ENCODE measurements at places on chromosomes 5 and 9.

DNA sequence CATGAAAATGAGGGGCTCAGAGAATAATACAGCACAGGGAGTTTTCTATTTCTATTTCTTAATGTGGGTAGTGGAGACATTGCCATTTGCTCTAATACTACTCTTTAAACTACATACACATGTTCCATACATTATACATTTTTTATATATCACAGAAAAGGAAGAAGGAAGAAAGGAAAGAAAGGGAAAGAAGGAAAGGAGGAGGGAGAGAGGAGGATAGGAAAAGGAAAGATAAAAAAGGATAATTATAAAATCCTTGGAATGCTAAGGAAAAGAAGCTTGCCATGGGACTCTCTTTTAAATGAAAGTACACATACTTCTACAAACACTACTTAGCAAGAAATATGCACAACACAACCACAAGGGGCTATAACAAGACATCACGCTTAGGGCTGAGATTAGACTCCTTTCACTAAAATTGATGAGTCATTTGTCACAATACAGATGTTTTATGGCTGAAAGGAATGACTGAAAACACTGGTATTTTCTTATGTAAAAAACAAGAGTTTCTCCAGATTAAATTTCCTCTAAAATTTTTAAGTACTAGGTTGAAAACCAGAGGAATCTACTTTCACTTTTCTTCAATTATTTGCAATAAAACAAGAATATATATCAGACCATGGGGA lies 219.8 kb downstream of the ARL15 start:
- DNase-seq: no peak

GRCh38 chr9:16417749-16418148 lies 452.7 kb downstream of the BNC2 start:
- DNase-seq: no peak

DNA sequence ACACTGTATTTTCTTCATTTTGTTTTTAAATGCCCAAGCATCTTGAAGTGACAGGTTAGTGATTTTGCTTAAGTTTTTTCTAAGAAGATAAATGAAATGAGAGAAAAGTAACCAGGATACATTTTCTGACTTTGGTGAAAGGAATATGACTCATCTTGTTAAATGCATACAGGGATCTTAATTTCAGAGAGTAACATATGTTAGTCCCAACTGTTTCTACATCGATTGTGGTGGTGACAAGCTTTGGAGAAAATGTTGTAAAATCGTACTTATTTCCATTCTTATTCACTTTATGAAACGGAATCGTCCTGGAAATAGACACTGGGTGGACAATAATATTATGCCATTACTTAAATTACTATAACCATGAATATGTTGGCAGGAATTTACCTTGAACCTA lies 107.5 kb downstream of the KCNN2 start:
- no peak for DNase-seq

GRCh38 chr5:134100283-134101091 lies 14.0 kb upstream of the TCF7 start:
- peak; percentile 81 for DNase-seq

- no peak for DNase-seq
These were observed 138.3 kb downstream of the CDK5RAP2 start for GRCh38 chr9:120441426-120442307.

- DNase-seq: no peak
These were observed 31.6 kb downstream of the NUP188 start for GRCh38 chr9:128979111-128979510.

DNA sequence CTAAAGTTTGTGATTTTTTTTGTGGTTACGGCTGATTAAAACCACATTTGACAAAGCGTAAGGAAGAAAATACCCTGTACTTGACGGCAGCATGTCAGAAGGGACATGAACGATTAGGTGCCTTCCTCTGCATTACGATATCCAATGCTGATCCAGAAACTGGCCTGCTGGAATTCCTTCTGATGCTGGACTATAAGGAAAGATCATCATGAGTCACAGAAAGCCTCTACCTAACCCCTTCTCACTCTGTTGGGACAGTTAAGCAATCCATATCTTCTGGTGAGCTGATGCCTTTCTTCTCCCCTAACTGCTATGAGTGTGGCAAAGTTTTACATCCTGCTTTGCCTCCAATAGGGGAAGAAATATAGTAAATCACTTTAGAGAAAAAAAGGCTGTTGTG lies 78.4 kb upstream of the PAPPA start:
- no peak for DNase-seq

DNA sequence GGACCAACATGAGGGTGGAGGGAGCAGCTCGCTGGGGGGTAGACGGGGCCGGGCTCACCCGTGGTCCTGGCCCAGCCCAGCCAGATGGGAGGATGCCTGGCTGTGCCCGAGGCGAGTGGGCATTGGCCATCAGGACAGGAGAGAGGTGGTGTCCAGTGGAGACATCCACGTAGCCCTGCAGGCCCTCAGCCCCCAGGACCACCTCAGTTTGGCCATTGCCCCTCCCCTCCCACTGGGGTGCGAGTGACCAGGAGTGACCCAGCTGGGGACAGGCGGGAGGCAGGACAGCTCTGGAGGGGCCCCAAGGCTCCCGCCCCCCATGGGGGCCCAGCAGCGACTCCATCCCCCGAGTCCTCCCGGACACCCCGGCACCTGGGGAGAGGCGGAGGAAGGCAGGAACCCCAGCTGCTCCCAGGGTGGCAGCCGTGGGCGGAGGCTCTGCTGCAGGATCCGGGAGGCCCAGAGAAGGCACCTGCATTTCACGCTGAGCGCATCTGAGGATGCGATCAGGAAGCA lies 8.3 kb downstream of the NOXA1 start:
- DNase-seq: no peak

GRCh38 chr5:143879646-143880045 lies 67.7 kb downstream of the HMHB1 start:
- DNase-seq: no peak

GRCh38 chr5:11027660-11028059 lies 266.6 kb upstream of the DAP start:
- no peak for DNase-seq

DNA sequence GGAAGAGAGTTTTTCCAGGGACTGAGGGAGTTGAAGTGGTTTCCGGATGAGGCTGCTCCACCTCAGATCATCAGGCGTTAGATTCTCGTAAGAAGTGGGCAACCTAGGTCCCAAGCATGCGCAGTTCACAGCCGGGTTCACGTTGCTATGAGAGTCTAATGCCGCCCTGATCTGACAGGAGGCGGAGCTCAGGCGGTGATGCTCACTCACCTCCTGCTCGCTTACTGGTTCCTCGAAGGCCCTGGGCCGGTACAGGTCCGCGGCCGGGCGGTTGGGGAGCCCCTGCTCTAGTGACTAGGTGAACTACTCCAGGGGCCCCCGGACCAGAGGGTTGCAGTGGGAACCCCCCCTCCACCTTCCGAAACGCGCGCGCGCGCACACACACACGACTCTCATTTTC lies 997 bp upstream of the RNF130 start:
- DNase-seq: no peak

- no peak for DNase-seq
These were observed 56.0 kb downstream of the NIPAL4 start for GRCh38 chr5:157516006-157516405.

- DNase-seq: no peak
These were observed 22.8 kb upstream of the RGMB start for GRCh38 chr5:98750693-98751092.

DNA sequence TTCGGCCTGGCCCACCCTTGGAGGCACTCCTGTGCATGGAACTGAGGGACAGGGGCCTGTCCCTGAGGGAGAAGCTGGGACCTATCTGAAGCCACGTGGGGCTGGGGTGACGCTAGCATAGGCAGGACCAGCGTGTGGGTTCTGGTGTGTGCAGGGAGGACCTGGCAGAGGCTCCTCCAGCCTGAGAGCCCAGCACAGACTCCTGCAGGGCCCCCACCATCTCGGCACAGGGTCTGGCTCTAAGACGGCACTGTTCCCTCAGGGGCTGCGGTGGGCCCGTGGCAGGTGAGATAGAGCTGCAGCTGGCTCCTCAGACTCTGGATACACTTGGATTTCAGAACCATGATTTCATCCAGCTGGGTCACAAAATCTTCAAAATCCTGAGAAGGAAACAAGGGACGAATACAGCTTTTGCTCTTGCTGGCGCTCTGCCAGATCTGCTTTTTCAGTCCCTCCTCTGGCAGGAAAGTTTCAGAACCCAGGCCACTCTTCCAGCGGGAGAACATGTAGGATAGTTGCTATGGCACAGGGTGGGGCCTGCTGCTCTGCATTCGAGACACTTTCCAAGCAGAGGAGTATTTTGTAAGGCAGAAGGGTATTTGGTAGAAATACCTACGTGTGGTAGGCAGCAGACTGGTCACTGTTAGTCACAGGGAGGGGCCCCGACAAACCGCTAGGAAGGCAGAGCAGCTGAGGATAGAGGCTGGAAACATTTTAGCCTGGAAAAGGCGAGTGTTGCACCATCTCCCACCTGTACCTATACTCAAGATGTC lies 74.7 kb downstream of the KIF24 start:
- DNase-seq: no peak

DNA sequence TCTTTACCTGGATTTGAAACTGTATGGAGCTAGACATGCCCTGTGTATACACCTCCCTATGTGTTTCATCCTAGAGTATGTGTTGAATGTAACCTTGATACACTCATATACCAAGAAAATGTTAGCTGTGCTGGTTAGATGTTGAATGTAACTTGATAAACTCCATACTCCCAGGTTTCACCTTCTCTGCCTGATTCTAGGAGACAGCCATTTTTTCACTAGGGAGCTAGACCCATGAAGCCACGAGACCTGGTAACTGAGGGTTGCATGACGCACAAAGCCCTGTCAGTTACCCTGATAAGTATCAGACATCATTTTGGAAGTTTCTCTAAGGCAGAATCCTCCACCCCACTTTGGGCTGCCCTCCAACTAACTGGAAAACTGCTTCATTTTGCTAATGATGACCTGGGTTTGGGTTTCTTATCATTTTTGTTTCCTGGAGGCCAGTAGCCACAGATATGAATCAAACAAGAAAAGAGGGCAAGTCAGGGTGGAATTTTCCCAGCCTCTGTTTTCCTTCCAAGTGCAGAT lies 478.5 kb upstream of the KIF2A start:
- no peak for DNase-seq

GRCh38 chr5:165304193-165304827 lies 1798.9 kb downstream of the MAT2B start:
- no peak for DNase-seq

- DNase-seq: no peak
These were observed 134.2 kb downstream of the SPATA31D1 start for GRCh38 chr9:82122731-82123130.

DNA sequence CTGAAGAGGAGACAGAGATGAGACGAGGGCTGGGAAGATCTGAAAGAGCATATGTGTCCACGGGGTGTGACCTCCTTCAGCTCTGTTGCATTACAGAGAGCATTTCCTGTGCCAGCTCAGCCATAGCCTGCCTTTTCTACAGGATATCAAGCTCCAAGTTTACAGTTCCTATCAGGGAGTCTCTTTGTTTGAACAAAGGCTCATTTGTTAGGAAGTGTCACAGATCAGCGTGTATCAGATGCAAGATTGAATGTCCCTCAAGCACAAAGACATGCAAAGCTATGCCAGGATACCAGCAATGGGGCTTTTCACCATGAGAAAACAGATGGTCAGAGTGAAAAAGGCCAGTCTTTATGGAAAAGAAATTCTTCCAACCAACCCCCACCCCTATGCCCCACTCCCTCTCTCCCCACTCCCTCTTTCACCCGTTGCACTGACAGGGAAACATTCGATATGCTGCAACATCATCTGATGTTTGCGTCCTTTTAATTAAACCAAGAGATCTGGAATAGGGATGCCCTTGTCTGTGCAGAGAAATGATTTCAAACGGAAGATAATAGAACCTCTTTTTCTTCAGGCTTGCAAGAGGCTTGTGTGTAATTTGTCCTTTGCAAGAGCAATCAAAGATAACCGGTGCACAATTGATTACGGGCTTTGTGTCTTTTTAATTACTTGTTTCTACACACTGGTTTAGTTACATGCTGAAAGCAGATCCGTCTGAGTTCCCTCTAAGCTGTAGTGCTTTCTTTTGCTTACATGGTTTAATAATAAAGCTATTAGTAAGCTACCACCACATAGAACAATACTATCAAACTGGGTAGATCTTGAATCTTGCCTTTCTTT lies 263.1 kb upstream of the RGMB start:
- DNase-seq: no peak

- DNase-seq: no peak
These were observed 147.6 kb upstream of the TRPM3 start for GRCh38 chr9:71268871-71269635.

DNA sequence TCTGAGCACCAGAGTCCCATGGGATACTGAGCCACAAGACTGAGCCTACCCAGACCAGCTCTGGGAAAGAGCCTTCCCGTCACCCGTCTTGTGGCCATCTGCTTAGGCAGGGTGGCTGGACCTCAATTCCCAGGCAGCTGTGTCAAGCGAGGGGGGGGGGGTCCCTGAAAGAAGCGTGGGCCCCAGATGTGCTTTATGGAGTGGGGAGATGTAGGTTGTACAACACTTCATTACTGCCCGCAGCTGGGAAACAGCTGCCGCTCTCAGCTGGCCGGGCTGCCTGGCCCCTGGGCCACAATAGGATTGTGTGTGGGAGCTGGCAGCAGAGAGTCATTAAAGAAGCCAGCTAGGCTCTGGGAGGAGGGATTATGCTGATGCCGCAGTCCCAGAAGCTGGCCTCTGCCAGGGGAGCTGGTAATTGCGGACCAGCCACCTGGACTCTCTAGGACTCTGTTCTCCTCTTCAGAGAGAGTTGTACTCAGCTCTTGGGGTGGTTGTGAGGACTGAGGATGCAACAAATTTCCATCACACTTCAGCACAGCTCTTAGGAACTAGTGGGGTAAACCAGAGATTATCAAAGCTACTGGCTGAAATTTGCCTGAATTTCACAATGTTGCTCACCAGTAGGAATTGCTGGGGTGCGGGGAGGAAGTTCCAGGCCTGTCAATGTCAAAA lies 145.4 kb downstream of the GADD45G start:
- DNase-seq: no peak

- no peak for DNase-seq
These were observed 5.1 kb downstream of the PITX1 start for GRCh38 chr5:135028791-135029476.

- no peak for DNase-seq
These were observed 22.0 kb downstream of the PDGFRB start for GRCh38 chr5:150133581-150134197.
